GM03348 (cell line): ENCODE measurements at places on chromosomes 3 and 15.
A peak's percentile ranks its signal among the peaks of the same experiment; 100 is the strongest.

GRCh38 chr3:140341817-140342403 lies 336.0 kb upstream of the TRIM42 start:
- DNase-seq = no peak

GRCh38 chr15:64461721-64462162 lies 1.4 kb downstream of the ZNF609 start:
- peak; percentile 24 for DNase-seq

- DNase-seq = no peak
Measured at GRCh38 chr3:132381348-132381944, 35.9 kb upstream of the DNAJC13 start.

- peak; percentile 60 for DNase-seq
Measured at GRCh38 chr3:73727117-73727821, 102.5 kb upstream of the PDZRN3 start.

GRCh38 chr3:131381445-131382291 lies at the start of gene NUDT16:
NUDT16 (plus strand) TSS chr3:131381774; CDS start chr3:131381805, 31 bp downstream.
- DNase-seq = peak; percentile 99

DNA sequence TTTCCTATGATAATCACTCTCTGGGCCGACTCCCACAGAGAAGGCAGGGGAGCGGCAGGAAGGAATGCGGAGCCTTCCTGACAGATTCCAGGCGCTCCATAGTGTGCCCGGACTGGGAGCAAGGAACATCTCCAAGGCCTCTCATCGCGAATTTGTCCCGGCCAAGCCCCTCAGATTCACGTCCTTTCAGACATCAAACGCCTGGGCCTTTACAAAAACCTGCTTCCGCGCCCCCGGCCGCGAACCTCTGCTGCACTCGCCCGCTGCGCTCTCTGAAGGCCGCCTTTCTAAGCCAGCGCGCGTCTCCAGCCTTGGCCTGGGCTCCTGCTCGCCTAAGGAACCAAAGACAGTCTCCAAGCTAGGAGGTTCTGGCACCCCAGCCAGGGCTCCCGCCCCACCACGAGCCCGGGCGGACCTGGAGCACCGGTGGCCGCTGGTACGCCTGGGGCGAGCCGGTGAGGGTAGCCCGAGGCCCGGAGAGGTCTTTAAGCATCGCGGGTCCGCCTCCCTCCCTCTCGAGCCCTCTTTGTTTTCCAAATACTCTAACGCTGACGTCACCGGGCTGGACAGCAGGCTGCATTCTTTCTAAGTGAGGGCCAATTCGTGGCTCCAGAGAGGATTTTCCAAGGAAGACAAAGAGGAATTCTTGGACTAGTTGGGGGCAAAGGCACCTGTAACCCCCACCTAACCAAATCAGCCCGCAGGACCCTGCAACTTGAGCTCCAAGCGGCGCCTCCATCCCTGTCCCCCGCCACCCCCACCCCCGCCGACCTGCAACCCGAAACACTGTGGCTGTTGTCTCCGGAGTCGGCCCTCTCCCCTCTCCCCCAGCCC lies 759 bp downstream of the AMOTL2 start:
- DNase-seq = peak; percentile 88

- no peak for DNase-seq
Measured at GRCh38 chr3:71763426-71763825, 9.8 kb downstream of the GPR27 start.

GRCh38 chr15:67819636-67820035 lies 5.7 kb upstream of the SKOR1 start:
- DNase-seq = no peak

DNA sequence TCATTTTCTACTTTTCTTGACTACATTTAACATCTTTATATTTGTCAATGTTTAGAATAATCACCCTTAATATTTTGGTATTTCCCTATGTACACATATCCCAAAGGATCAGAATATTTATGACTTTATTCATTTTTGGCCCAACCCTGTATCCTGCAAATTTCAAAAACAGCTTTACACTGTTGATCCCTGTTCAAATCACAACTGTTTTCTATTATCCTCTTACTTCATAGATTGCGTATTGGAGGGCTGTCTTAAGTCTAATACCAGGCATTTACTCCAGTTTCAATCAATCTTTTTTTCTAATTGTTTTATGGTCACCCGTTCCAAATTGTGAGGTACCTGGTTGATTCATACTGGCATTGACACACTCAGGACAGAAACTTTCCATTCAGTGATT lies 107.9 kb downstream of the RPL22L1 start:
- no peak for DNase-seq

DNA sequence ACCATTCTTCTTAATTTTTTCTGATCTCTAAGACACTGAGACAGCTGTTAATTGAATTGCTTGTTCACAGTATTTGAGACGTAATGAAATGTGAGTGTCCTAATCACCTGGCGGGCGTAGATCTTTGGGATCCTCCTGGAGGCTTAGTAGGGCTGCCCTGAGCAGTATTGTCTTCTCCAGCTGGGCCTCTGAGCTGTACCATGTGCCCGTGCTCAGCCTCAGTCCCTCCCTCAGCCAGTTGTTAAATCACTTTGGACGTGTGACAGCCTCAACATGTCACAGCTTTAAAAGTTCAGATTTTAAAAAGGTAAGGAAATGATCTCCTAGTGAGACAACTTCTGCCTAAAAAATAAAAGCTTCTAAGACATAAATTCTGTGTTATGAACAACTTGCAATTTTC lies 35.5 kb downstream of the IGF1R start:
- DNase-seq = no peak

DNA sequence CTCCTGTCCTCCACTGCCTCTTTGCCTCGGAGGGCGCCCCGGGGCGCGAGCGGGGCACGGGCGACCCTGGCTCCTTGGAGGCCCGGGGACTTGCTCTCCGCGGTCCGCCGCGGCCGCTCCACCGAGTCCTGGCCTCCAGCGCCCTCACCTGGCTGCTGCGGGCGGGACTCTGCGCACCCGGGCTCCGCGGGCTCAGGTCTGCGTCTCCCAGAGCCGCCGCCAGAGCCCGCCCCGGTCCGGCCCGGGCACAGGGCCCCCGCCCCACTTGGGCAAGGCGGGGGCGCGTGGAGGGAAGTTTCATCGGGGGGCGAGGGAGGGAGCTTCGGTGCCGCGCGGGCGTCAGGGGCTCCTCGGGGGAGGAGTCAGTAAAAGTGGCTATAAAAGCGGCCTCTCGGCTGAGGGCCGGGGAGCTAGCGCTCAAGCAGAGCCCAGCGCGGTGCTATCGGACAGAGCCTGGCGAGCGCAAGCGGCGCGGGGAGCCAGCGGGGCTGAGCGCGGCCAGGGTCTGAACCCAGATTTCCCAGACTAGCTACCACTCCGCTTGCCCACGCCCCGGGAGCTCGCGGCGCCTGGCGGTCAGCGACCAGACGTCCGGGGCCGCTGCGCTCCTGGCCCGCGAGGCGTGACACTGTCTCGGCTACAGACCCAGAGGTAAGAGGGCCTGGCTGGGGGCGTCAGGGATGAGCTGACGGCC lies at the start of gene CEMIP:
Gene CEMIP (plus strand): TSS at position 407 of the 694 bp plus-strand sequence. CDS start 94,510 bp downstream, outside the sequence.
- DNase-seq = peak; percentile 94

GRCh38 chr3:146325170-146325569 lies 74.3 kb upstream of the PLSCR4 start:
- DNase-seq = no peak

- DNase-seq = no peak
Measured at GRCh38 chr3:190229632-190230424, 92.4 kb downstream of the CLDN1 start.

DNA sequence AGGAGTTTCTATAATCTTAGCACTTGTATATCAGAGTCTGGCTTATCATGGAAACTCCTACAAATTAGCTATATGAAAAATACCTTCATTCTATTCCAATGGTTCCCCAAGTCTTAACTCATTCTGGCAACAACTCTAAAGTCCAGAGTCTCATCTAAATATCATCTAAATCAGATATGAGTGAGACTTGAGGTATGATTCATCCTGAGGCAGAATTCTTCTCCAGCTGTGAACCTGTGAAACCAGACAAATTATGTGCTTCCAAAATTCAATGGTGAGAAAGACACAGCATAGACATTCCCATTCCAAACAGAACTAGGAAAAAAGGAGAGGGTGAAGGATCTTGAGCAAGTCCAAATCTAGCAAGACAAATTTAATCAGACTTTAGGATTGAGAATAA lies 138.8 kb downstream of the THRB start:
- DNase-seq = no peak

DNA sequence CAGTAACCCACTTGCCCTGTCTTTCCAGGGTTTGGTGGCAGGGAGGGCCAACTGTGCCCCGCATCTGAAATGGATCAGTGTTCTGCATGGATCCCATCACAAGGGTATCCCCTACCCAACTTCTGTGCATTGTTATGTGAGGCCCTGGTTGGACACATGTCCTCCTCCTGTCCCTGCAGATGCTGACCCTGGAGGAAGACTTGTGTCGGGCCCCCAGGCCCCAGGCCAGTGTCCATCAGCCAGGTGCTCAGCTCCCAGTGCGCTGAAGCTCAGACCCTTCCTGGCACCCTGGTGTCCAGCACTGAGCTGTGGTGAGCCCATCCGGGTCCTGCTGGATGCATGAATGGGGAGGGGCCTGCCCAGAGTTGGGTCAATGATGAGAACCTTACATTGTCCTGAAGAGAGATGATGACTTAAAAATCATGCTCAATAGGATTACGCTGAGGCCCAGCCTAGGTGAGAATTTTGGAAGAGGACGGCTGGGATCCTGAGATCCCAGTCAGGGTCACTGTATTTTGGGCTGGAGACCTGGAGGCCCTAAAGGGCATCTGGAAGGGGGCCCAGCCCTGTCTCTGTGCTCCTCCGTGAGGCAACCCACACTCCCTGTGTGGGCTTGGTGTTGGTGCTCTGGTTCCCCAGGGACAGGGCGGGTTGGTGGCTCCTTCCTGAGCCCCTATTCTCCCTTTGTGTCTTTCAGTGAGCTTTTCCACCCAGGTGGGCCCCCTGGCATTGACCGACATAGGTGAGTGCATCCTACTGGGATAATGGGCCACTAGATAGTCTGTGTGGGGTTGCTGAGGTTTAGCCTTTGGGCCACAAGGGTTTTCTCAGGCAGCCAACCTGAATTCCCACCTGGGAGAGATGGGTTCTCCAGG lies 199.1 kb downstream of the UBE3A start:
- DNase-seq = no peak
